ENCODE measurements at places on chromosomes 1 and 21. TPM values are rescaled to one million over a fixed set of nuclear protein-coding genes. Genes with fewer than 3 reads are reported as not detected.

GRCh38 chr1:33346927-33347649 lies 26.2 kb upstream of the A3GALT2 start:
- DNase-seq: peak; percentile 83
- no peaks in the 10 kb centered on the region for H3K27me3 ChIP-seq
- H3K4me3 ChIP-seq: no peak overlapping the region
- H3K27ac ChIP-seq: peak overlapping the region; percentile 92

DNA sequence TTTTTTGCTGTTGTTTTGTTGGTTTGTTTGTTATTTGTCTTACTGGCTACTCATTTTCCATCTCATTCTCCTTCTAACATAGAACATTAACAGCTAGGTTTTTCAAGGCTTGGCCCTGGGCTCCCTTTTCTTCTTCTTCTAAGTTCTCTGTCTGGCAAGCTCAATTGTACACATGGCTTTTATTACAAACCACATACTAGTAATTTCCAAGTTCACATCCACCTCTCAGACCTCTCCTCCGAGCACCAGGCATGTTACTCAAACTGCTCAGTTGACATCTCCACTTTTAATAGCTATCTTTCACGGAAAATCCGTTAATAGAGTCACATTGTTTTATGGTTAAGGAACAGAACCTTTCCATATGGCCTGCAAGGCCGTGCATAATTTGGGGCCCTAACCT lies 736.9 kb upstream of the ADAMTS5 start:
- no peak for DNase-seq
- no peaks in the 10 kb centered on the region for H3K36me3 ChIP-seq
- H3K27ac ChIP-seq: no peak overlapping the region
- H3K4me1 ChIP-seq: no peaks in the 10 kb centered on the region

- no peaks in the 10 kb centered on the region for H3K36me3 ChIP-seq
- no peak overlapping the region for H3K4me3 ChIP-seq
- no peaks in the 10 kb centered on the region for H3K27me3 ChIP-seq
- peaks cover 18% of the 10 kb centered on the region for H3K4me1 ChIP-seq
- peak overlapping the region; percentile 34 for H3K27ac ChIP-seq
- DNase-seq: peak; percentile 36
Observed at GRCh38 chr1:185488808-185489207, 171.8 kb upstream of the IVNS1ABP start.

GRCh38 chr1:91827087-91827458 lies 58.9 kb downstream of the TGFBR3 start:
- H3K27ac ChIP-seq: peak overlapping the region; percentile 87
- H3K4me3 ChIP-seq: no peak overlapping the region
- no peaks in the 10 kb centered on the region for H3K36me3 ChIP-seq
- peak; percentile 72 for DNase-seq
- no peaks in the 10 kb centered on the region for H3K27me3 ChIP-seq
- peaks cover 58% of the 10 kb centered on the region for H3K4me1 ChIP-seq

DNA sequence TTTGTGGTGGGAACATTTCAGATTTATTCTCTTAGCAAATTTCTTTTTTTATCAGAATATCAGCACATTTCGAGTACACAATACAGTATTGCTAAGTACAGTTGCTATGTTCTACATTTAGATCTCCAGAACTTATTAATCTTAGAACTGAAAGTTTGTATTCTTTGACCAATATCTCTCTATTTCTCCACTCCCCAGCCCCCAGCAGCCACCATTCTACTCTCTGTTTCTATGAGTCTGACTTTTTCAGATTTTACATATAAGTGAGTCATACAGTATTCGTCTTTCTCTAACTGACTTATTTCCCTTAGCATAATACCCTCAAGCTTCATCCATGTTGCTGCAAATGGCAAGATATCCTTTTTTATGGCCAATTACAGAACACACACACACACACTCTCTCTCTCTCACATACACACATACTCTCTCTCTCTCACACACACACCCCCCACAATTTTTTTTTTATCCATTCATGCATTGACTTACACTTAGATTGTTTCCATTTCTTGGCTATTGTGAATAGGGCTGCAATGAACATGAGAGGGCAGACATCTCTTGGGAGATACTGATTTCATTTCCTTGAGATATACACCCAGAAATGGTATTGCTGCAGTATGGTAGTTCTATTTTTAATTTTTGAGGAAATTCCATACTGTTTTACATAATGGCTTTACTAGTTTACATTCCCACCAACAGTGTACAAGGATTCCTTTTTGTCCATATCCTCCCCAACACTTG lies 15.7 kb downstream of the RPTN start:
- no peak overlapping the region for H3K27ac ChIP-seq
- no peaks in the 10 kb centered on the region for H3K27me3 ChIP-seq

- H3K27me3 ChIP-seq: no peaks in the 10 kb centered on the region
- peaks cover 37% of the 10 kb centered on the region for H3K4me1 ChIP-seq
- peak overlapping the region; percentile 39 for H3K27ac ChIP-seq
- H3K4me3 ChIP-seq: peak overlapping the region; percentile 74
- peak; percentile 71 for DNase-seq
Observed at GRCh38 chr1:39901464-39901713, 328 bp downstream of the MYCL start.

GRCh38 chr1:151511636-151512215 lies 539 bp downstream of the CGN start:
- H3K4me1 ChIP-seq: peaks cover 56% of the 10 kb centered on the region
- no peaks in the 10 kb centered on the region for H3K27me3 ChIP-seq
- peak; percentile 72 for DNase-seq
- peak overlapping the region; percentile 64 for H3K4me3 ChIP-seq

- H3K27ac ChIP-seq: no peak overlapping the region
- DNase-seq: no peak
- no peaks in the 10 kb centered on the region for H3K27me3 ChIP-seq
- no peaks in the 10 kb centered on the region for H3K36me3 ChIP-seq
- H3K4me3 ChIP-seq: no peak overlapping the region
- no peaks in the 10 kb centered on the region for H3K4me1 ChIP-seq
Observed at GRCh38 chr1:101060992-101061391, 35.4 kb upstream of the DPH5 start.

DNA sequence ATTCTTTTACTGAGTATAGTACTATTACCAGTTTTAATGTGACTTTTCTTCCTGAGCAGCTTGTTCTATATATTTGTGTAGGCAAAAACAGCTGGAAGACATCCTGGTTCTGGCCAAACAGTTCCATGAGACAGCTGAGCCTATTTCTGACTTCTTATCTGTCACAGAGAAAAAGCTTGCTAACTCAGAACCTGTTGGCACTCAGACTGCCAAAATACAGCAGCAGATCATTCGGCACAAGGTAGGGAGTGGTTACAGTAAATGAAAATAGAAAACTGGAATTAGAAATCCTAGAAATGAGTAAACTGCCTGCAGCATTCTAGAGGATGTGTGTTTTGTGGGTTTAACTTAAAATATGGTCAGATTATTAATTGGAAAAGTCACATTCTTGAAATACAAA lies 64.1 kb upstream of the BMP8A start:
- no peak overlapping the region for H3K27ac ChIP-seq
- H3K36me3 ChIP-seq: peaks cover 14% of the 10 kb centered on the region
- H3K4me3 ChIP-seq: no peak overlapping the region
- H3K4me1 ChIP-seq: no peaks in the 10 kb centered on the region

DNA sequence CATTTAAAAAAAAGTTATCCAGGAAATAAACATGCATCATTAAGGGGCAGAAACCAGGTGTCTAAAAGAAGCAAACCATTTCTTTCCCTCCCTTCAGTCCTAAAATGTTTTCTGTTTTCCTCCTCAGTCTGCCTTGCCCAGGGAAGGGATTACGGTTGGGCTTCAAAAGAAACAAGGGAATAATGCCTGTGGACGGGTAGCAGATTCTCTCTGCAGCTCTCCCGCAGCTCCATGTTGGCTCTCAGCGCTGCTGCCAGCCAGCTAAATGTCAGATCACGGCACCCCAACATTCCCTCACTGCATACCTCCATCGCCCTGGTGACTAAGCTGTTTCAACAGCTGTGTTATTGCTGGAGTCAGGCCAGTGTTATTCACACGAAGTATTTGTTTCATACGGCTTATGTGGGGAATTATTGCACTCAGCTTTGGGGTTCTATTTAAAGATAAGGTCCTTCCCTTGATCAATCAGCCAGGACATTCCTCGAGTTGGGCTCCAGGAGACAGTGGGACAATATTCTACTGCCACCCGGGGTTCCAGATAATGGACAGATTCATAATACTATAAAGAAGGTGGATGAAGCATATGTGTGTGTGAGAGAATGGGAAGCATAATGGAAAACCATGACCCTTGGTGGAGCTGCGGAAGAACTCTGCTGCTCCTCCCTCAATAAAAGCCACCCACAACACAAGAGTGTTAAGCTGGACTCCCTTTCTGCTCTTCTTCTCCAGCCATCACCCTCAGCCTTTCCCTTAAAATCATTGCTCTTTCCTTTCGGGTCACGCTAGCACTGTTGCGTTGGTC lies 58.2 kb downstream of the WLS start:
- peaks cover 54% of the 10 kb centered on the region for H3K4me1 ChIP-seq
- H3K27ac ChIP-seq: peak overlapping the region; percentile 74
- peak; percentile 82 for DNase-seq
- no peaks in the 10 kb centered on the region for H3K36me3 ChIP-seq

DNA sequence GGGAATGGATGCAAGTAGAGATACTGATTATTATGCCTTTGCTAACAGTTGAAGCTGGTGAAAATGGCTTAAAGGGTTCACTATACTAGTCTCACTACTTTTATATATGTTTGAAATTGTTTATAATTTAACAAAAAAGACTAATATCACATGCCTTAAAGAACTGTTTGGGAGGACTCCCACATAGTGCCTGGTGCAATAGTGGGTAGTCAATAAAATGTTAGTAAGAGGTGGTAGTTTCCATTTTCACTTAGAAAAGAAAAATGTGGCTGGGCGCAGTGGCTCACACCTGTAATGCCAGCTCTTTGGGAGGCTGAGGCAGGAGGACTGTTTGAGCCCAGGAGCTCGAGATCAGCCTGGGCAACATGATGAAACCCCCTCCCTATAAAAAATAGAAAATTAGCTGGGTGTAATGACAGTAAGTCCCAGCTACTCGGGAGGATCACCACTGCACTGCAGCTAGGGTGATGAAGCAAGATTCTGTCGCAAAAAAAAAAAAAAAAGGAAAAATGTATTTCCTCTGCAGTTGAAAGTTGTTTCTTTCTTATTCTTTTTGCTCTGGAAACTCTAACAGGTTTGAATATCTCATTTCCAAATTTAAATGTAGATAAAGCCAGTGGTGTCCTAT lies 24.5 kb downstream of the C21orf91 start:
- no peaks in the 10 kb centered on the region for H3K36me3 ChIP-seq
- H3K4me3 ChIP-seq: no peak overlapping the region
- H3K27me3 ChIP-seq: no peaks in the 10 kb centered on the region
- no peak overlapping the region for H3K27ac ChIP-seq

DNA sequence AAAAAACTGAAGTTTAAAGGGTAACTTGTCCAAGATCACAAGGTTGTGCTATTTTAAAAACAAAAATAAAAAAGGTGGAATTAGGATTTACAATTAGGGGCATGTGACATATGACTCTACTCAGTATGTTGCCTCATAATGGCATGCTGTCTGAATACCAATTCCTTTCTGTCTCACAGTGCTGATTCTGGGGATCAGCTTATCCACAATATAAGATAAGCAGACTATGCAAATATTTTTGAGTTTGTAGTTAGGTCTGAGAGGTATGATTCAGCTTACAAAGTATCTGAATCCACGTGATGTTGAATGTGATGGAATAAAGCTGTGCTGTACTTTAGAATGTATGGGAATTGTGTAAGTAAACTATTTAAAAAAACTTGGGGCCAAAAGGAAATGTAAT lies 216.6 kb downstream of the HHIPL2 start:
- no peak overlapping the region for H3K27ac ChIP-seq
- no peak for DNase-seq
- no peaks in the 10 kb centered on the region for H3K4me1 ChIP-seq
- H3K4me3 ChIP-seq: no peak overlapping the region
- H3K36me3 ChIP-seq: no peaks in the 10 kb centered on the region

DNA sequence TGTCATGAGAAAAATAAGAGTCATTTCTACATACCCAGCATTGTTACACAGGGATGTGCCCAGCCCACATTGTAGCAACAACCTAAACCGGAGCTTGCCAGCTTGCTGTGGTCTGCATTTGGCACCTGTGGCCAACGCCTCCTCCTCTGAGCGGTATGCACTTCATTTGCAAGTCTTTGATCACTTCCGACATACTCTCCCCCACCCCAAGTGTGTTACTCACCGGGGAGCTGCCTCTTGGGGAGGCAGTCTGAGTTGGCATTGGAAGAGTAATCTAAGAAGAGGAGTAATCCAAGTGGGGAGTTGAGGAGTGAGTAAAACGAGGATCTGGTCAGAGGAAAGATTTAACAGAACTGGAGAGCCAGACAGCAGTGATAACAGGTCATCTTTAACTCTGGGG lies 3.8 kb downstream of the BCL9 start:
- no peak overlapping the region for H3K27ac ChIP-seq
- H3K4me3 ChIP-seq: no peak overlapping the region
- no peaks in the 10 kb centered on the region for H3K36me3 ChIP-seq
- peaks cover 27% of the 10 kb centered on the region for H3K4me1 ChIP-seq
- DNase-seq: peak; percentile 23

DNA sequence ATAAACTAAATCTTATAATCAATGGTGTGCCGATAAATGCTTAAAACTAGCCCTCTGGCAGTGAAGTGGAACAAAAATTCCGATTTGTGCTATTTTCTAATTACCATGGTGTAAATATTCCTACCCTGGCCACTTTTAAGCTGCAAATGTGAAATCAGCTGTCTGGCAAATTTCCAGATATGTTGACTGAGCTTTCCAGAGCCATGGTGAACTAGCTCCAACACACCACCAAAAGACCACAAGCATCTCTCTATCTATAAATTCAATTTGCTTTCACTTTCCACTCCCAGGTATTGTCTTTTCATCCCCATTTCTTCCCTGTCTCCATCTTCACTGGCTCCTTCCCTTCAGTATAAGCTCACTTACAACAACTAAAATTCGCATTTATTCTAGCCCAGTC lies 152.3 kb upstream of the RGS18 start:
- no peaks in the 10 kb centered on the region for H3K27me3 ChIP-seq
- DNase-seq: no peak
- H3K27ac ChIP-seq: no peak overlapping the region
- no peak overlapping the region for H3K4me3 ChIP-seq
- no peaks in the 10 kb centered on the region for H3K36me3 ChIP-seq

DNA sequence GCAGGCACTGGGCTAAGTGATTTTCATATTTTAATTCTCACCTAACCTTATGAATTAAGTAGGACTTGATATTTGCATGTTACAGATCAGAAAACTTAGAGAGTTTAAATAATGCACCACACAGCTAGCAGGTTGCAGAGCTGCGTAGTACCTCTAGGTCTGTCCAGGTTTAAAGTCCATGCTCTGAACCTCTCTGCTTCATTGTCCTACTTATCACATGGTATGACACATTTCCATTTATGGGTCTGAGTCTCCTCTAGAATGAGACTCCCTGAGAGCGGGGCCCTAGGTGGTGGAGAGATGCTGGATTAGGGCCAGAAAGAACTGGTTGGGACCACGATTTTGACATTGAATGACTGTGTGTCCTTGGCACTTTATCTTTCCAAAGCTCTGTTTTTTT lies 102.5 kb upstream of the USP24 start:
- H3K4me3 ChIP-seq: no peak overlapping the region
- no peak for DNase-seq
- no peaks in the 10 kb centered on the region for H3K4me1 ChIP-seq
- no peaks in the 10 kb centered on the region for H3K27me3 ChIP-seq

Gene NBL1
- total RNA-seq: 21.8 TPM

Gene AADACL4
- not detected for total RNA-seq

Measured in body of pancreas (tissue), 4 donors.